Stimulated activated CD4-positive, alpha-beta T cell treated with anti-CD3 and anti-CD28 coated beads, Interleukin-12 subunit alpha, Interleukin-12 subunit beta, amount 100 ng/mL, for 4 hours (primary cell): ENCODE measurements at places on chromosomes 5 and 9.

- DNase-seq = no peak
These were observed 374.2 kb downstream of the PDE4D start for GRCh38 chr5:59519338-59519737.

DNA sequence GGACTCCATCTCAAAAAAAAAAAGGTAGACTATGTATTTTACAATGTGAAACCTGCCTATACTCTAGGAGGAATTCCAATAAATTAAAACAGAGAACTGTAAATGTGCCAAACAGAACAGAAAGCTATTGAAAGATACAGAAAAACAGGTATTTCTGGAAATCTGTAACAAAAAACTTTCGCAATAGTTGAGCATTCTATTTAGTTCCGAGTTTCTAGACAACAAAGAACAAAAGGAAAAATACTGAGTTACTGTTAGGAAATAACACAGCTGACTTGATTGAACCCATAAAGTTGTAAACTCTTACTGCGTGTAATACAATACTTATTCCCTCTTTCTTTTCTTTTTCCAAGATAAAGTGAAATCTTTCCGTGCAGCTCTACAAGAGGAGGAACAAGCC is 18.6 kb downstream of the DIMT1 start:
- DNase-seq = no peak

GRCh38 chr5:87405472-87406155 is 7.1 kb downstream of the CCNH start:
- no peak for DNase-seq

DNA sequence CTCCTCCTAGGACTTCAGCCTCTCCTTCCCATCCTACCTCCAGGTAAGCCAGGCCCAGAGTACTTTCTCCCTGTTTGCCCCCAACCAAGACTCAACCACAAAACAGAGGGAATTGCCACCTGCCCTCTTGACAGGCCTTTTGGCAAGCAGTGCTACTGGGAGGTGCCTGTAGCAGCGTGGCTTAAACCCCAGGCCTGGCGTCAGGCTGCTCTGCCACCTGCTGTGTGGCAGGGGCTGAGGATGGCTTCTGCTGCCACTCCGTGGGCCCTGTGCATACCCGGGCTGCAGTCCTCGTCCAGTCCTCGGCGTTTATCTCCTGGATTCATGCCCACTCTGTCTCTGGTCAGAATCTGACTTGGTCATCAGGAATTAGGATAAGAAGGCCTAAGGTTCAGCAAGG is 163.1 kb downstream of the PAX5 start:
- DNase-seq = no peak

DNA sequence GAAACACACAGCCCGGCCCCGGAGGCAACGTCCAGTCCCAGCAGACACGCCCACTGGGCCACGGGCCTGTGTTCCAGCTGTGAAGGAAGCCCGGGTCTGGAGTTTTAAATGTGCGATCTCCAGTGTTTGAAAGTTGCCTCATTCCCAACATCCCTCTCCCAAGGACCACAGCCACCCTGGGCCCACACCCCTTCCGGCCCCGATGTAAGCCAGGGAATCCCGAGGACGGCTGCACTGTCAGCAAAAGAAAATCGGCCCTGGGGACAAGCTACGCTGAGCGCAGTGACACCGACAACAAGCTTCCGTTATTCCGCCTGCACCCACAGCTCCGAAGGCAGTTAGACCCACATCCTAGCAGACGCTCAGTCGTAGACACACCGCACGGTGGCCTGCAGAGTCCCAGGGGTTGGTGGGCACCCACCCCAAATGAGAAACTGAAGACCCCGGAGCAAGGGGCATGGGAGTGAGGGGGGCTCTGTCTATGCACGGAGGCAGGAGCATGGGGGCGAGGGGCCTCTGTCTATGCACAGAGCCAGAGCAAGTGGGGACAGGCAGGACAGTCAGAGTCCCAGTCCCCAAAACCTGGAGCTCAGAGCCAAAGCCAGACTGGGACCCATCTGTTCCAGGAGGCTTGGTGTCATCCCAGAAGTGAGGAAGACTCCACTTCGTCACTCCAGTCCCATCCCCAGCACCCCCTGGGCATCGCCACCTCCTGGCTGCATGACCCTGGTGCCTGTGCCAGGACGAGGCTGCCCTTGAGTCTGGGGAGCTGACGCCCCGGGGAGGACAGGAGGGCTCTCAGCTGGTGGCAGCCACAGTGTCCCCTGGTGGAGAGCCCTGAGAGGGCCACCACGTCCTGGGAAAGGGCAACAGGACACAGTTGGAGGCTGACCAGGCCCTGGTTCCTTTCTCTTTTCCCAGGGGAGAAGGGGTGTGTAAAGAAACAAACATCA is 23.4 kb downstream of the GLT6D1 start:
- no peak for DNase-seq

GRCh38 chr9:37555786-37556185 is 20.4 kb downstream of the FBXO10 start:
- DNase-seq = no peak

DNA sequence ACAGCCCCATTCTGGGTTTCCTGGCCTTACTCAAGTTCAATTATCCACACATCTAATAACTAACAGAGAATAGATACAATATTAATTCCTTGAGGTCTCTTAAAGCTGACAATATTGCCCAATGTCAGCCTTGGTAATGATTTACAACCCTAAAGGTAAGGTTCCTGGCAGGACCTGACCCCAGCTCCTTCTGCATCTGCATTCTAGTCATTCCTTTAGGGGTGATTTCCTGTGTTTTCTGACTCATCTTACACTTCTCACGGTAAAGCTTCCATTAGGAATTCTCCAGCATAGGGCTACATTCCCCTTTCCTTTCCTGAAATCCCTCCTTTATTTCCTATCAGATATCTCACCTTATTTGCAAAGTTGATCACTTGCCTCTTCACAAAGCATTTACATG is 9.3 kb downstream of the HAVCR1 start:
- DNase-seq = no peak

- DNase-seq = no peak
These were observed 37.2 kb downstream of the MARVELD2 start for GRCh38 chr5:69451941-69452647.

DNA sequence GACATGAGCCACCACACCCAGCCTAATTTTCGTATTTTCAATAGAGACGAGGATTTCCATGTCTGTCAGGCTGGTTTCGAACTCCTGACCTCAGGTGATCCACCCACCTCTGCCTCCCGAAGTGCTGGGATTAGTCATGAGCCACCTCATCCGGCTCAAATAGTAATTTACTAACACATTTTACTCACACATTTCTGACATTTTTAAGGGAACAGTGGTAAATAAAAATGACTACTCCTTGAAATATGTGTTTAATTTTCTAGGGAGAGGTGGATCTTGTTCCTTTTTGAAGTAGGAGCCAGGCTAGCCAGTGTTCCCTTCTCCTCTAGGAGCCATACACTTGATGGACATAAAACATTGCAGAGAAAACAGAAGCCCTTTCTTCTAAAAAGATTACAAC is 55.2 kb upstream of the ERBIN start:
- DNase-seq = no peak

DNA sequence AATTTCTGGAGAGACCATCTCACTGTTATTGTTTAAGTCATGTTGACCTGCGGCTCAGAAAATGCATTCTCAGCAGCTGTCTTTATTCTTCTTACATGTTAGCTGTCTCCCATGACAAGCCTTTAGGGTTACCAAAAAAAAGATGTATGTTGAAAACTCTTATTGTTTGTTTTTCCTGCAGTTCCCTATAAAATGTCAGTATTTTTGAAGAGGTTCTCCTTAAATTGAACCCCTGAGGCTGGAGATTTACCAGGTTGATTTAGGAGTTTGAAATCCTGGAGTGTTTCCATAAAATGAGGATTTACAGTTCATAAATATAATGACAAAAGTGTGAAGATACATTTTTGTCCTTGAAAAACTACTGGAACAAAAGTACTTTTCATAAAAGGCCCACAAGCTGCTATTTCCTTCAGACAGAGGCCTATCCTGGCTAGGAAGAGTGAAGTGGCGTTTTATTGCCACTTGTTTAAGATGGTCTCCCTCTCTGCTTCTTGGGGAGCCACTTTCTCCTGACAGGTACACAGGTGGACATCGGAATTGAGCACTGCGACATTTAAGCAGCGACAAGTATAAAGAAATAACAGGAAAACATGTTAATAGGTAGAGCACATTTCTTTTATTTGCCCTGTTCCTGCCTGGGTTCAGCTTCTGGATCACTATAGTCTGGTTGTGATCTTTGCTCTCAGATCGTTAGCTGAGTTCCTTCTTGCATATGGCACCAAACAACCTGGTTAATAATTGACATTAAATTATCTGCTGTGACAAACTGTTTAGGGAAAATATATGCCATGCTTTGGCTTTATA is 344.8 kb upstream of the RPS23 start:
- no peak for DNase-seq

- no peak for DNase-seq
These were observed 12.5 kb downstream of the LHX6 start for GRCh38 chr9:122216138-122216797.

DNA sequence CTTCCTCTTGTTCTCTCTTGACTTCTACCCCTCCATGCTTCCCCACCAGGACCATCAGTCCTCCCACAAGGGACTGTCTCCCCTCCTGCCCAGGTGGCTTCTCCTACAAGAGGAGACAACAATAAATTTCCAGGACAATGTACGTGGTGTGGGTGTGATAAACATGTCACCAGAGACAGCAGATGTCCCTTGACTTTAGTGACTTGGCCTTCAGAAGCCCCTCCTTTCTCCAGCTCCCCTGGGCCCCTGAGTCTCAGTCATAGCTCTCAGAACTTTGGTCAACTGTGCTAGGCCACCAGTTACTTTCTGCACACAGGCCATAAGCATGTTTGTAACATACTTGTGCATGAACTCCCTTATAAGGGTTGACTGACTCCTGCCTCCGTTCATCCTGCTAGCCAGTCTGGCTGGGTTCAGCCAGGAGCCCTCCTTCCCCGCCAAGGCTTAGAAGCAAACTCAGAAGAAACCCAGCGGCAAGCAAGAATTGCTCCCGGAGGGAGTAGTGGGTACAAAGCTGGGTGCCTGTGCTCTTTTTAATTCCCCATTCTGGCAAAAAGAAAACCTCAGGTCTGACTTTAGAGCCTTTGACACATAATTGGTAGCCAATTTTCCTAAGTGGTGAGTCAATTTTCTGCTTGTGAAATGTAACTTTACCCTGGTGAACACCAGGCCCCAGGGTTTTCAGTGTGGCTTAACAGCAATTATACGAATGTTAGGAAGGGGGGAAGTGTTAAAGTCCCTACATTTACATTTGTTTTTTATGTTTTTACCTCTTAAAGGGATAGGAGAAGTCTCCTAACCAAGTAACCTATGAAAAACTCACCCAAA is 49.2 kb downstream of the EBF1 start:
- DNase-seq = no peak

DNA sequence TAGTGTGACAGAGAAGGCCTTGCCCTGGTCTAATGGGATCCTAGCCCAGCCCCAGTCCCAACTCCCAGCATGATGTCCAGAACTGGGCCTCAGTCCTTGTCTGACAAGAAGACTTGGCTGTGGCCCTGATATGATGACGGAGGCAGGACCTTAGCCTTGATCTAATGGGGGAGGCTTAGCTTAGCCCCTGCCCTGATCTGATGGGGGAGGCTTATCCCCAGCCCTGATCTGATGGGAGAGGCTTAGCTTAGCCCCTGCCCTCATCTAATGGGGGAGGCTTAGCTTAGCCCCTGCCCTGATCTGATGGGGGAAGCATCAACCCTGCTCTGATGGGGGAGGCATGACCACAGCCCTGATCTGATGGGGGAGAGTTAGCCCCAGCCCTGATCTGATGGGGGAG is 3.7 kb downstream of the PKN3 start:
- DNase-seq = no peak

GRCh38 chr5:179281694-179282093 is 63.6 kb downstream of the ADAMTS2 start:
- DNase-seq = no peak

DNA sequence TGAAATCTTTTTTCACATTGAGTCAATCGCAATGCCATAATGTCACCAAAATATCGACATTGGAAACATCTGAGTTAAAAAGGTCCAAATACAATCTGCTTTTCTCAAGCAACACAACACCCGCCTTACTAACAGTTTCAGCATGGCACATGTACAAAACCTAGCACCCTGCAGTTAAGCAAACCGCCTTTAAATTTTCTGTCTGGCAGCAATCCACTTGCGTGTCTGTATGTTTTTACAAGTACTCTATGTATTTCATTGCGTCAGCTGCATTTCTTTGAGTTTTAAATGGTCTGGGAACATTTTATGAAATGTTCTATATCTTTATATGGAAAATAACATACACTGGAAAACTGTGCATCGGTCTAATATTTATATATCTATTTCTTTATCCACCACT is 134.6 kb downstream of the DENND1A start:
- no peak for DNase-seq

DNA sequence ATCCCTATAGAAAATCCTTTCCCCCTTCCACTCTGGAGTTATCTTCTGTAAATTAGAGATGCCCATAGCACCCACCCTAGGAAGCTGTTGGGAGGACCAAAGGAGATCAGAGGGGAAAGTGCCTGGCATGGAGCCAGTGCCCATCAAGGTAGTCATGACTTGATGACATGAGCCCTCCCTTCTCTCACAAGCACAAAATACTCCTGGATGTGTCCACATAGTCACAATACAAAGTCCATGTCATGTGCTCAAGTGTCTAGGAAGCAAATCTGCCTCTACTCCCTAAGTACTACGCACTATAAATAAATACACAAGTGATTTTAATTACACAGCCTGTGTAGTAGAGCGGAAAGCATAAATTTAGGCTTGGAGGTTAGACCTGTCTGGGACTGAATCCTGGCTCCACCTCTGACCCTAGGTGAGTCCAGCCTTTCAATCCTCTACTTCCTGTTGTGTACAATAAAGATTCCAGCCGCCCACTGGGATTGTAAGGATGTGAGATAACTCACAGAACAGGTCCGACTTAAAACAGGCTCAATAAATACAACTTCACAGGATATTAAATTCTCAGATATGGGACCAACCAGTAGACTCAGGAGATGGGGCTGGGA is 30.6 kb downstream of the TTC39B start:
- no peak for DNase-seq

- DNase-seq = no peak
These were observed 4.9 kb upstream of the CPLX2 start for GRCh38 chr5:175866377-175866907.

- no peak for DNase-seq
These were observed 91.1 kb upstream of the CACNA1B start for GRCh38 chr9:137786511-137786920.

DNA sequence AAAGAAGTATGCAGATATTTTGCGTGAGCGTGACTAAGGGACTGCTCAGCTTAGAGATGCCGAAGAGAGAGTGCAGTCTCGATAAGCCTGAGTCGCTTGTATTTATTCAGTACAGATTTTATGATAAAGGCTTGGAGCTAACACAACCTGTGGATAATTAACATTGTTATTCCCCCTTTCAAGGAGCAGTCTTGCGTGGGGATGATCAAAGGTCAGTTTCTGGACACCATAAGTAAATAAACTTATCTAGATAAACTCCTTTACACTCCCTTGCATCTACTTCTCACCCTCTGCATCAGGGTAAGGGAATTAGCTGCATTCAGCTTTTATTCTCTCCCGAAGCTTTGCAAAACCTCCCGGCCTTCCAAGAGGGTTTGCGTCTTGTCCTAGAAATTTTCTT is 357.8 kb upstream of the ST8SIA4 start:
- DNase-seq = no peak

GRCh38 chr5:94168151-94168550 is 426.8 kb upstream of the POU5F2 start:
- no peak for DNase-seq
